ENCODE measurements at places on chromosomes 12 and 14.

GRCh38 chr12:29552994-29553748 lies 55.7 kb upstream of the OVCH1 start:
- DNase-seq, result no peak

- no peak for DNase-seq
These were observed 13.0 kb downstream of the NUDT4 start for GRCh38 chr12:93390549-93391297.

DNA sequence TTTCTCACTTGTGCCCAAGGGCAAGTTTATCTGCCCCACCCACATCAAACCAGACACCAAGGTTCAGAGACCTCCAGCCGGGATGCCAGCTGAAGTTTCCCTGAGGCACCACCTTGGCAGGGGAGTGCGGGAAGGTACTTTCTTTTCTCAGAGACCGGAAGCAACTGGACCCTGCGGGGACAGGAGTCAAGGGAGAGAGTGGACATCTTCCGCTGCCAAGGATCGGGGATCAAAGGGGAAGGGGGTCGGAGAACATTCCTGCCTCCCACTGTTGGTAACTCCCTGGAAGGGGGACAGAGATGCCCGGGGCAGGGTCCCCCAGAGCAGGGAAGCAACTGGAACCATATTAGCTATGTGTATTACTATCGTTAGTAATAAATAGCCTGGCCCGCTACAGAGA lies 161.8 kb downstream of the DICER1 start:
- DNase-seq, result no peak

- no peak for DNase-seq
These were observed 51.4 kb downstream of the A2M start for GRCh38 chr12:9064201-9064814.

- no peak for DNase-seq
These were observed 23.1 kb downstream of the IQSEC3 start for GRCh38 chr12:89653-90052.

DNA sequence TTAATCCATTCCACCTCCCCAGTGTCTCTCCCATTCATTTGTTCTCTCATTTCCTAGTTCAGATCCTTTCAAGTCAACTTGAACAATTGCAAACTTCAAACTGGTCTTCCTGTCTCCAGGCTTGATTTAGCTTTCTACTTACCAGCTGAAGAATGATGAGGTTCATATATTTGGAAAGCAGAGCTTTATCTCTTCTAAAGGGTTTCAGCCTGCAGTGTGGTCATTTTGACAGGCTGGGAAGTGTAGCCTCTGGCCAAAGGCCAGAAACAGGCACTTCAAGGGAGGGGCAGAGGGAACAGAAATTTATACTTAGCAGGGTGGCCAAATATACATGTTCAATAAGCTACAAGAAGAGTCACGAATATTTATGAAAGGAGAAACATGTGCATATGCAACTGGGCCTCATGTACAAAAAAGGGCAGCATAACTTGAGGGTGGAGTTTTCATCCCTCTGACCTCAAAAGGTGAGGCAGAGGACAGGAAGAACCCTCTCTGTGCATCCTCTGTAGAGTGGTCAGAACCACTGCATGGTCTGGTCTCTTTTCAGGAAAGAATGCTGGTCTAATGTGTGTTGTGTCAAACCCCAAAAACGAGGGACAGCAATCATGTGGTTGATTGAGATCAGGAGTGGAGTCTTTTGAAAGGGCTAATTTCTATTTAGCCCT lies 34.0 kb upstream of the HECTD1 start:
- no peak for DNase-seq

DNA sequence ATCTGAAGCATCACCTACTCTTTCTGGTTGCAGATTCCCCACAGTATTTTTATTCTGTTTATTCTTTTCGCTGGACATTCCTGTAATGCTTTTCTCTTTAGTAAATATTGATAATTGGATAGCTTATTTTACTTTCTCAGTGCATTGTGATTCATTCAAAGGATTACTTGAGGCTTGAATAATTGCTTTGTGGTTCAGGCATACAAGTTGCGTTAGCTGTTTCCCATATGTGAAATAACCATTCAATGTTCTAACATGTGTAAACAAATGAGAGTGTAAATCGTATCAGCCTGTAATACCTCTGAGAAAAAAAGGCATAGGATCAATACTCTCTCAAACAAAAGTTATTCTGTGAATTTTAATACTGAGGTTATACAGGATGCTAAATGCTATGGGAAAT lies 1004.2 kb upstream of the SEL1L start:
- DNase-seq, result no peak
